Stimulated activated CD4-positive, alpha-beta T cell treated with anti-CD3 and anti-CD28 coated beads, Interleukin-15, amount 100 ng/mL, for 1 hour (primary cell): ENCODE measurements at places on chromosomes 13 and 19.

DNA sequence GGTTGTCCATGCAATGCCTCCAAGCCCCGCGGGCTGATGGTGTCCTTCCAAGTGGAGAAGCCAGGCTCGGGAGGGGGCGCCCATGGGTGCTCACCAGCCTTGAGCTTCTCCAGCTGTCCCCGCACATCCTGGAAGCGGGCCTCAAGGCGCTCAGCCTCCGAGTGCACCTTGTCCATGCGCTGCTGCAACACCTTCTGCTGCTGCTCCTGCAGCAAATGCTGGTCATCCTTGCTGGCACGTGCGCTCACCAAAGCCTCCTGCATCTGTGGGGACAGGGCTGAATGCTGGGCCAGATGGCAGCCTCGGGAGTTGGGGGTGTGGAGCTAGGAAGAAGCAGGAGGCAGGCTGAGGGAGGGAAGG, 22.8 kb upstream of the EMP3 start:
- no peak for DNase-seq

DNA sequence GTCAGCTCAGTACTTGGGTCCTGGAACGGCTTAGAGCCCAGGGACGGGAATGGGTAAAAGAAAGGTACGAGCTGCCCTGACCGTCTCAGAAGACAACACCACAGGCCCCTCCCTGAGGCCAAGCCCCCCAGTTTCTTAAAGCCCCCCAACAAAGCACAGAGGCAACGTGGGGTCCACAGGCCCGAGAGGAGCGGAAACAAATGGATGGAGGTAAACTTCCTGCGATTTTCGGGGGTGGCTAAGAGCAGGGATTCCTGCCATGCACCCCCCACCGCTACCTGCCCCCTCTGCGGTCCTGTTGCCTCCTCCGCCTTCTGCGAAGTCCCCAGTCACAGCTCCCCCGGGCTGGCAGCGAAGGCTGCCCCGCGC, 48.2 kb downstream of the PTPRS start:
- no peak for DNase-seq

- DNase-seq = no peak
Measured at GRCh38 chr19:48308631-48309586, 16.4 kb upstream of the EMP3 start.

- DNase-seq = no peak
Measured at GRCh38 chr19:45729800-45730290, 851 bp downstream of the FBXO46 start.

- no peak for DNase-seq
Measured at GRCh38 chr19:40673397-40673796, 17.1 kb downstream of the NUMBL start.

GRCh38 chr19:41944336-41944735, 14.8 kb downstream of the RABAC1 start:
- DNase-seq = no peak

DNA sequence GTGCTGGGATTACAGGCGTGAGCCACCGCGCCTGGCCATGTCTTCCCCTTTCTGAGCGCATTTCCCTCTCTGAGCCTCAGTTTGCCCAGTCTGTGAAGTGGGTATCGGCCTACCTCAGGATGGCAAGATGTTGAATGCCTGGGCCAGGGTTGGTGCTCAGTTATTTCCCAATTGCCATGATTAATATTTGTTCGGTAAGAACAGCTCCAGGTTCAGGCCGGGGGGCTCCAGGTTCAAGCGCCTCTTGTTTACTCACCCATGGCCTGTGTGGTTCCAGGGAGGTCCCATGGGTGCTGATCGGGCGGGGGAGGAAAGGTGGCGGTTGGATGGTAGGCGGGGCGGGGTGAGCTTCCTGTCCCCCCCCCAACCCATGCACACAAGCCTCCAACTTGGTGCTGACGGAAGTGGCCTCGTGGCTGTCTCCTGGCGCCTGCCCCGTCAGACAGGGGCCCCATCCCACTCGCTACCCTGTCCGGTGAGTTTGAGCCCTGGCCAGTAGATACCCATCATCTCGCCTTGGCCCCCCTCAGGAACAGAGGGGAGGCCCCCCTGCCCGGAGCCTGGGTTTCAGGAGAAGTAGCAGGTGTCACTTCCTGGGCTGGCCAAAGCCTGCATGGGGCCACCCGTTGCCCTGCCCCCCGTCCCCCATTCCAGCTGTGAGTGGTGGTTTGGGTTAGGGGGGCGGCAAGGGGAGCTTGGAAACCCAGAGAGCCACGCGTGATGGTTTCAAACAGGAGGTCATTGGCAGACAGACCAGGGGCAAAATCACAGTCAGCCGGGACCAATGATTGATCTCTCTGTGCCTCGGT, at the start of gene FCHO1:
FCHO1 (plus strand) TSS at position 375 of the 809 bp plus-strand sequence. CDS start 3,688 bp downstream, outside the sequence.
- peak; percentile 71 for DNase-seq

GRCh38 chr19:16445238-16446107, 26.3 kb downstream of the EPS15L1 start:
- DNase-seq = no peak

DNA sequence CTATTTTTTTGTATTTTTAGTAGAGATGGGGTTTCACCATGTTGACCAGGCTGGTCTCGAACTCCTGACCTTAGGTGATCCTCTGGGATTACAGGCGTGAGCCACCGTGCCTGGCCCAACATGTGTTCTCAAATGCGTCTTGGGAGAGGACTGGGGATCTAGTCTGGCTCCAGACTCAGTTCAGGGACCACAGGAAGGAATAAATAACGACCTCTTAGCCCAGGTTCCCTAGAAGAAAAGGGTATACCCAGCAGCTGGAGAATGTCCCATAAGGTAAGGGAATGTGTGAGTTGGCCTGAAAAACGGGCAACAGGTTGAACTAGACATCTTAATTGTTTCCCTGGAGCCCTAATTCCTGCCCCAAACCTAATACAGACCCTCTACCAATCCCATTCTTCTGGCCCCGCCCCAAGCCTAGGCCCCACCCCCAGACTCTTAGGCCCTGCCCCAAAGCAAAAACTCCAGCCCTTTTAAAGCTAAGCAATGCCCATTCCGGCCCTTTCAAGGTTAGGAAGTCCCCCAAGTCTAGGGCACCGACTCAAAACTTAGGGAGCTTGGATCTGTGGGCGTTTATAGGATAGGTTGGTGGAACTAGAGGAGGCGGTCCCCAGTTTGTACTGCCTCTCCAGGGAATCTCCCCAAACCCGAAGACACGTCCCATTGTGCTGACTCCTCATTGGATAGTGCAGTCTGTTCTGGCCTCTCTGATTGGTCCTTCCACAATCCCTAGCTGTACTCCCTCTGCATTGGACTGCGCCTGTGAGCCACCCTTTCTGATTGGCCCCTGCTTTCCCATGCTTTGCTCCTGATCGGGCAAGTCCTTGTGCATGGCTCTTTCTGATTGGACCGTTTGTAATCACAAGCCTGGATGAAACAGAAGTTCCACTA, 5.4 kb upstream of the LRFN1 start:
- no peak for DNase-seq
